MM.1S (cell line): ENCODE measurements at places on chromosomes 7 and 10.

DNA sequence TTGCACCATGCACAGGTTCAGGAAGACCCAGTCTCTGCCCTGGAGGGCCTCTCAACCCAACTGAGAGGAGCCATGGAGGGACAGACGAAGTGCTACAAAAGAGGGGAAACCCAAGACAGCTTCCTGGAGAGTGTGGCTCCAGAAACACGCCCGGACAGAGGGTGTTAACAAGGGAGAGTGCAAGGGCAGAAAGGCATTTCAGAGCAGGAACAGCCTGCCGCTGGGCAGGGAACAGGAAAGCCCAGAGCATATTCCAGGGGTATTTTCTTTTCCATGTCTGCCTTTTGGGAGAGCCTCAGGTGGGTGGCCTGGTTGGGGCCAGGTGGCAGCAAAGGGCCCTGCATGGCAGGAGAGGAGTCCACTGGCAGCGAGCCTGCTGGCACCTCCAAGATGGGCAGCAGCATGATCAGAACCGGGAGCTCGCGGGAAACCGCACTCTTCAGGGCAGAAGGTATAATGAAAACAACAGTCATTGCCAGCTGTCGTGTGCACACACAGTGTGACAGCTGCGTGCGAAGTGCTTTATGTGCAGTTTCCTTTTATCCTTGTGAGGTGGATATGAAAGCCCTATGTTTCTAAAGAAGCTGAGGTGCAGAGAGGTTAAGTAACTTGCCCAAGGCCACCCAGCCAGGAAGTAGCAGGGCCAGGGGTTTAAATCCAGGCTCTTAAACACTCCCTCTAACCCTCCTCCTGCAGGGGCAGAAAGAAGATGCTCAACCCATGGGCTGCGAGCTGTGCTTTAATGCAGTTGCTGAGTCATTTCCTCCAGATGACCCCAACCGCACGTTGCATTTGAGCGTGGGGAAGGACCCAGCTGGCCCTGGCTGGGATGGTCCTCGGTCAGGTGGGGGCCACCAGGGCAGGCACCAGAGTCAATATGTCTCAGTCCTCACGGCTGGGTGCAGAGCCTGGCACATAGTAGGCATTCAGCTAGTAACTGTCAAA is 128.6 kb downstream of the OAT start:
- DNase-seq: peak; percentile 94

GRCh38 chr10:121285406-121286196 is 312.6 kb downstream of the FGFR2 start:
- no peak for DNase-seq

GRCh38 chr7:137990251-137990941 is 11.5 kb downstream of the CREB3L2 start:
- DNase-seq: no peak

- DNase-seq: no peak
Measured at GRCh38 chr7:5630670-5631069, 150.8 kb downstream of the RNF216 start.
